ENCODE measurements at places on chromosomes 6 and 20.

GRCh38 chr6:157953580-157954091 is 28.0 kb upstream of the SYNJ2 start:
- no peak for DNase-seq

GRCh38 chr20:13173201-13173600 is 47.9 kb upstream of the ISM1 start:
- DNase-seq = no peak

DNA sequence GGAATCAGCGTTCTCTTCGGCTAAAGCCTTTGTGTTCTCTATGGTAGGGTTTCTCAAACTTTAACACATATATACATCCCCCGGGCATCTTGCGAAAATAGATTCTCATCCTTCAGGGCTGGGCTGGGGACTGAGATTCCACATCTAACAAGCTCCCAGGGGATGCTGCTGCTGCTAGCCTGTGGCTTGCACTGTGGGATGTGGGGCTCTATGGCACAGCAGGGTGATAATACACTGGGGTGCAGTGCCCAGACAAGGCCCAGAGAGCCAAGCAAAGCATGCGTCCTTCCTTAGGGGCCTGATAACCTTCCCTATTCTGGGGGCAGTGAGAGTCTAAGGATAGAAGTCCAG is 102.0 kb downstream of the LAMP5 start:
- no peak for DNase-seq

GRCh38 chr6:125699591-125699990 is 49.8 kb upstream of the HEY2 start:
- DNase-seq = no peak

GRCh38 chr20:59078231-59078630 is 35.6 kb upstream of the PRELID3B start:
- DNase-seq = no peak

DNA sequence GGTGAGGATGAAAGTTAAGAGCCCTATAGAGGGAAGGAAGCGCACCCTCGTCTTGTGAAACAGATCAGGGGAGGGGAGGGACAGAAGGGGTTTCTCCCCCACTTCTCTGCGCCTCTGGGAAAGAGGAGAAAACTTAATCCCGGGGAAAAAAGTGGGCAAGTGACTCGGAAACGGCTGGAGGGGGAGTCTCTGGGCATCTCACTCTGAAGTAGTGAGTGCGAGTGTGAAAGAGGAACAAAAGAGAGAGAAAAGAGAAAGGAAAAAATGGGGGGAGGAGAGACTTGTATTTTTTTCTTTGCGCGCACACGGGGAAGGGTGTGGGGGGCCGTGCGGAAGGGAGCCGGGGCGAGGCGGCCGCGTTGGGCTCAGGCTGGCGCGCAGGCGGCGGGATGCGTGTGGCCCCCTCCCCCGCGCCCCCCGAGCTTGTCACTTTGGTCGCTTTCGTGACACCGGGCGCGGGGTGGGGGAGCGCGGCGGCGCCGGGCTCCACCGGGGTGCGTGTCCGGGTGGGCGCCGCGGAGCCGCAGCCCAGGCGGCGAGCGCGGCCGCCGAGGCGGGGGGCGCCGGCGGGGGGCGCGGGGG is 454 bp downstream of the L3MBTL3 start:
- DNase-seq = no peak

GRCh38 chr20:45835825-45836224 is 2.2 kb downstream of the SNX21 start:
- DNase-seq = no peak

All from hypothalamus (tissue), 51 donors.